ENCODE measurements at places on chromosomes 7 and 10.

- no peak for DNase-seq
Observed at GRCh38 chr10:124008681-124009080, 84.7 kb downstream of the CHST15 start.

DNA sequence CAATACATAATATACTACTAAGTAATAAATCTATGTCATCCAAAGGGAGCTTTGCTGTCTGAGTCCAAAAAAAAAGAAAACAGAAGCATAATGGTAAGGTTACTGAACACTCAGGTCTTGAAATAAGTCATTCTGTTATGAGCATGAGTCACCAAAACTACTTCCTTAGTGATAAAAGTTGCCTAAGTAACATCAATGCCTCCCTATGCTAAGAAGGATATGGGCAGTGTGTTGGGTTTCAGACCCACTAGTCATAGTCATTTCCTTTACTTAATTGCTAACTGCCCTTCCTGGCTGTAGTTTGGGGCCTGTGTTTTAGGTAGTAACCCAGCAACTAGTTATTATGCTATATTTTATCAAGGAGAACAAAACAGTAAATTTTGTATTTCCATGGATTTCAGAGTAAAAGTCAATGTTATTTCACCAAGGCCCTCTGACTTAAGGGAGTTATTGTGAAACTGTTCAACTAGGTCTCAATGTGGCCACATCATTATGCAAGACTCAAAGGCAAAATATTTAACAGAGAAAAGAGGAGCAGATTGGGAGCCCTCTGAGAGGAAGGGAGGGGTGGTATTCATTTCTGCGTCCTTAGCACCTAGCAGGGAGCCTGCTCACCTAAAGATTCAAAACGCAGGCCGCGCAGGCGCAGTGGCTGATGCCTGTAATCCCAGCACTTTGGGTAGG lies 11.7 kb upstream of the VIM start:
- no peak for DNase-seq

- DNase-seq = no peak
Observed at GRCh38 chr7:151570366-151570915, 50.7 kb upstream of the RHEB start.

DNA sequence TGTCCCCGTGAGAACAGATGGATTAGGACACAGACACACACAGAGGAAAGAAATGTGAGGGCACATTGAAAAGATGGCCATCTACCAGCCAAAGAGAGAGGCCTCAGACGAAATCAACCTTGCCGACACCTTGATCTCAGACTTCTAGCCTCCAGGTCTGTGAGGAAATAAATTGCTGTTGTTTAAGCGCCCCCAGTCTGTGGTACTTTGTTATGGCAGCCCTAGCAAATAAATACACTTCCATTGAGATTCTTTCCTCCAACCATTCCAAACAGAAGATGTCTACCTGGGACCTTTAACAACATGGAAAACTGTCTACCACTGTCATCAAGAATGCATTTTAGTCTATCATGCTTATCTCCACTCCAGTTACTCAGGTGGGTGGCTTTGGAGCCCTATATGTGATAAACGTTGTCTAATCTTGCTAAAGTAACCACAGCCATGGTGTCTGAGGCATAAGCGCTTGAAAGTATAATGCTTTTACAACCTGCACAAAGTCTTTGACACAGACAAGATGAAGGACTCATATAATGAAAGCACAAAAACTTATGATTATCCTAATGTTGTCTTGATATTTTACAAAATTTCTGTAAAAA lies 244.3 kb downstream of the MTERF1 start:
- no peak for DNase-seq

- DNase-seq = no peak
Observed at GRCh38 chr10:104117839-104118323, 4.1 kb upstream of the SFR1 start.

GRCh38 chr7:145737617-145738016 lies 379.0 kb upstream of the CNTNAP2 start:
- no peak for DNase-seq

- no peak for DNase-seq
Observed at GRCh38 chr7:156781972-156782371, 111.0 kb downstream of the LMBR1 start.

Measured in activated CD4-positive, alpha-beta T cell treated with anti-CD3 and anti-CD28 coated beads, Interleukin-2, amount 50 U/mL, for 4 hours (primary cell).